Ammon's horn (tissue), 1 donor: ENCODE measurements at places on chromosomes 16 and 17.

DNA sequence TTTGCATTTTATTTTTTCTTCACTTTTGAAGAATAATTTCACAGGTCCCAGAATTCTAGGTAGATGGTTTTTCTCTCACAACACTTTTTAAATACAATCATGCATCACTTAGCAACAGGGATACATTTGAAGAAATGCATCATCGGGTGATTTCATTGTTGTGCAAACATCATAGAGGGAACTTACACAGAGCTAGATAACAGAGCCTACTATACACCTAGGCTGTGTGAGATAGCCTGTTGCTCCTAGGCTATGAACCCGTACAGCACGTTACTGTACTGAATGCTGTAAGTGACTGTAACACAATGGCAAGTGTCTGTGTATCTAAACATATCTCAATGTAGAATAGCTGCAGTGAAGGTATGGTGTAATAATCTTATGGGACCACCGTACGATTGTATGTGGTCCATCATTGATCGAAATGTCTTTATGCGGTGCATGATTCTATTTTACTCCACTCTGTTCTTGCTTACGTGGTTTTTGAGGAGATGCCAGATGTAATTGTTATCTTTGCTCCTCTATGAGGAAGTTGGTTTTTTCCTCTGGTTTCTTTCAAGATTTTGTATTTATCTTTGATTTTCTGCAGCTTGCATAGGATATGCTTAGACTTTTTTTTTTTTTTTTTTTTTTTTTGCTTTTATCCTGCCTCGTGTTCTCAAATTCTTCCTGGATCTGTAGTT, 35.5 kb upstream of the TMEM92 start:
- DNase-seq: no peak

DNA sequence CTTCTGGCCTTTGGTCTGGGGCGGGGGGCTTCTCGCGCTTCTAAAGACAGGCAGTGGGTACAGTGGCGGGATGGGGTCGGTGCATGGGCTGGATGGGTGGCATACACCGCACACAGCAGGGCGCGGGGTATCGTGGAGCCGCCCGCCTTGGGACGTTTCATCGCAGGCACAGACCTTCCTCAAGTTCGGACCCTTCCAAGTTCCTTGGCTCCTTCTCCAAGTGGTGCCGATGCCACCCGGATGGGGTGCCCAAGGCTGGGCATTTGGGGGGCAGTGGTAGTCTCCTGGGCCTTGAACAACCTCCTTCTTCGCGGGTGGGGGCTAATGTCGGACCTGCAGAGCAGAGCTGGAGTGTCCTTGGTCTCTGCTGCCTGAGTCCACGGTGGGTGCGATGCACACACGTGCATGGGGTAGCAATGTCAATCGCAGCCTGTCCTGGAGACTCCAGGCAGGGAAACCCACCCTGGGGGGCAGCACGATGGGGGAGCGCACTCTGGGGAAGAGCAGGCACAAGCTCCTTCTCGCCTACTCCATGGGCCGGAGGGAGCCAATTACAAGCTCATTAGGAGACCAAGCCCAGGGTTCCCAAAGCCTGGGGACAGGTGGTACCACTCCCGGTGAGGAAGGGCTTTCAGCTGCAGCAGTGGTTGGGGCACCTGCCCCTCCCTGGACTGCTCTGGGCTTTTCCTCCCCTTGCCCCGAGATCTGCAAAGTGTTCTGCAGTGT, 686 bp upstream of the MTSS2 start:
- no peak for DNase-seq

- no peak for DNase-seq
Observed at GRCh38 chr17:2299136-2299535, 4.4 kb downstream of the SMG6 start.

DNA sequence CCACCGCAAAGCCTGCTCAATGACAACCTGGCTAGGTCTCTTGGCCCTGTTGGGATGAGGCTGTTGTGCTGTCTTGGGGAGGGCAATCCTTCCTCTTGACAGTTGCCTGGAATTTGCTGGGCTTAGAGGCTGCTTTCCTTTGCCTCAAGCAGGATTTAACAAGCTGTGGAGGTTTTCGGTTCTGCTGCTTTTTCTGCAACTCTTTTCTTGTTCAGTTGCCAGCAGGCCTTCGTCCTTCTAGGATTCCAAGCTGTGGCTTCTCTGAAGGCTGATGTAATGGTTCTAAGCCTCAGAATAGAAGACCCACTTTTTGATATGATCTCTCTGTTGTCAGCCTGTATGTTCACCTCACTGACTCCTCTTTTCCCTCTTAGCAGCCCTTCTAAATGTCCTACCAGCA, 149.5 kb upstream of the HS3ST4 start:
- no peak for DNase-seq

- DNase-seq: no peak
Observed at GRCh38 chr17:35297666-35298065, 54.8 kb downstream of the SLFN5 start.

DNA sequence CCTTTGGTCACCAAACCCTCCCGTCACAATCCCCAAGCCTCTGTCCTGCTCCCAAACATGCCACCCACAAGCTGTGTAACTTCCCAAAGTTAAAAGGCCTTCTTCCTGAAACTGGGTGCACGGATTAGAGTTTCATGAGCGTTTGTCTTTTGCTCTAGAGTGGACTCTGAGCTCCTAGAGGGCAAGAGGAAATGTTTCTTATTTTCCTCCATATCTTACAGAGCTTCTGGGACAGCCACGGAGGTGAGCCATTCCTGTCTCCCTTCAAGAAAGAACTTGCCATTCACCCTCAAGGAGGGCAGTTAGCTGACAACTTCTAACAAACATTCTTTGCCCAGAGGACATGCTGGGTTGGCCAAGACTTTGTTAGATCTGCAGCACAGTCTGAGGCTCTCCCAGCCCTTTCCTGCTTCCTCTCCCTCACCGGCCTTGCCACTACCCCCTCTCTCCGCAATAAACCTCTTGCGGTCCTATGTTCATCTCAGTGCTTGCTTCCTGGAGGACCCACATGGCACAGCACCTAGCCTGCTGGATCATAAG, 2.6 kb upstream of the MYCBPAP start:
- no peak for DNase-seq
